ENCODE measurements at places on chromosomes 16 and 17. TPM values are rescaled to one million over a fixed set of nuclear protein-coding genes. Genes with fewer than 3 reads are reported as not detected.
A peak's percentile ranks its signal among the peaks of the same experiment; 100 is the strongest.

DNA sequence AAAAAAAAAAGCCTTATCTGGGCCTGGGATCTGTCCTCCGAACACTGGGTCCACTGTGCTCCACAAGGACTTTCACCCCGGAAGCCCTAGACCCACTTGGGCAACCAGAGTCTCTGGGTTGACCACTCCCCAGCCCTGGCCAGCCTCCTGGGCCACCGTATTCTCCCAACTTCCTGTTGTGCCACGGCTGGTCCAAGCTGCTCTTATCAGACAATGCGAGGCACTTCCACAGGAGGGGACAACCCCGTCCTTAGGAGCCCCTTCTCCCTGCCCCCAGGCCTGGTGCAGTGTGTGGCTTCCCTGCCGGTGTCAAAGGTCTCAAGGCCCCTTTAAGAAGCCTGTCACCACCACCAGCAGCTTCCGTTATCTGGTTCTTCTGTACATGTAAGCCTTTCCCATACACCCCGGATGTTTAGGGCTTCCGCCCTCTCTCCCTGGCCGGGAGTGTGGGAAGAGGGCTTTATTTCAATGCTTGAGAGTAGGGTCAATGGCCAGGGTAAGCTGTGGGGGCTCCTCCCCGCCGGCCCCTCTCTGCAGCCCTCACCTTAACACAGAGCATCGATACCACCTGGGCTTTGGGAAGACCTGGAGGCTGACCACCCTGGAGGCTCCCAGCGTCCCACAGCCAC is 313.0 kb downstream of the SEC14L1 start:
- DNase-seq, result peak; percentile 70
- H3K4me1 ChIP-seq, result peaks cover 58% of the 10 kb centered on the region
- peak overlapping the region; percentile 94 for H3K27ac ChIP-seq
- H3K36me3 ChIP-seq, result peaks cover 40% of the 10 kb centered on the region

- H3K27me3 ChIP-seq, result no peaks in the 10 kb centered on the region
- H3K27ac ChIP-seq, result peak overlapping the region; percentile 80
- peak overlapping the region; percentile 25 for H3K4me3 ChIP-seq
- peaks cover 19% of the 10 kb centered on the region for H3K4me1 ChIP-seq
Measured at GRCh38 chr17:75084039-75084660, 3.6 kb upstream of the SLC16A5 start.

DNA sequence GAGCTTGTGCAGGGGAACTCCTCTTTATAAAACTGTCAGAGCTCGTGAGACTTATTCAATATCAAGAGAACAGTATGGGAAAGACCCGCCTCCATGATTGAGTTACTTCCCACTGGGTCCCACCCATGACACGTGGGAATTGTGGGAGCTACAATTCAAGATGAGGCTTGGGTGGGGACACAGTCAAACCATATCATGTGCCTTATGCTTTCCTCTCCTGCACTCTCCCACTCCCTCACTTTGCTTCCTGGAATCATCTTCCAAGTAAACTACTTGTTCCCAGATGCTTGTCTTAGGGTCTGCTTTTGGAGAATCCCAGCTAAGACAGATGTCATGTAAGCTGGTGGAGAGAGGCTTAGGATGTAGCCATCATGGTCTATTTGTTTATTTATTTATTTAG is 271.2 kb downstream of the HAPSTR1 start:
- DNase-seq, result no peak
- H3K27ac ChIP-seq, result no peak overlapping the region
- no peak overlapping the region for H3K4me3 ChIP-seq

The ZNF469 gene
- total RNA-seq, result 1.1 TPM

The CCL4L2 gene
- 8.7 TPM for total RNA-seq
